ENCODE measurements at places on chromosomes 12 and 14. TPM values are rescaled to one million over a fixed set of nuclear protein-coding genes. Genes with fewer than 3 reads are reported as not detected.

Gene POTEG
- total RNA-seq: not detected

Gene APOF
- total RNA-seq: not detected

Gene NFATC4
- 35.7 TPM for total RNA-seq

Gene TSPAN11
- under 0.01 TPM for total RNA-seq

Gene OR10G2
- not detected for total RNA-seq

Gene CLEC4C
- not detected for total RNA-seq

Gene CLEC7A
- not detected for total RNA-seq

Gene CCDC177
- total RNA-seq: not detected

Gene RIPK3
- not detected for total RNA-seq

Gene CNTN1
- total RNA-seq: under 0.01 TPM

Gene CYP27B1
- total RNA-seq: 1.4 TPM

Gene MARCHF9
- total RNA-seq: 0.71 TPM

Gene A2ML1
- total RNA-seq: not detected

Gene CD27
- not detected for total RNA-seq

Gene FSCB
- total RNA-seq: not detected

Gene CLEC12A
- total RNA-seq: not detected

Gene LHX5
- total RNA-seq: not detected

Gene PSEN1
- total RNA-seq: 51.9 TPM

Gene SAMD15
- 1.7 TPM for total RNA-seq

Gene TAS2R42
- total RNA-seq: not detected

Data from myometrial cell (primary cell).